T-cell (primary cell): ENCODE measurements at places on chromosomes 1 and 21.

DNA sequence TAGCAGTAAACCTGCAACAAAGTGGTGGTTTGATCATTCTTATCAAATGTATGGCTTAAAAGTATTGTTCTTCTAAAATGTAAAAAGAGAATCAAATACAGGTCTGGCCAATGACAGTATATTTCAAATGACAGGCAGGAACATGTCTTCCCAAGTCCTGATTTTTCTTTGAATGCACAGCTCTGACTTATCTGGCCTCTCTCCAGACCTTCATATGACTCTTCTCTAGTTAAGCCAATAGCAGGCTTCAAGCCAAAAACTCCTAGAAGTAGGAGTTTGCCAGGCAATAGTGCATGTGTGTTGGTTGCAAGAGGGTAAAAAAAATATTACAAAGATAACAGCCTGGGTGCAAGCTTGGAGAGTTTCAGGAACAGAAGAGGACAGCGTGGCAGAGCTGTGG, 345.5 kb downstream of the SMYD3 start:
- H3K4me1 ChIP-seq, result no peaks in the 10 kb centered on the region
- H3K36me3 ChIP-seq, result no peaks in the 10 kb centered on the region
- no peak overlapping the region for H3K4me3 ChIP-seq
- no peak overlapping the region for H3K27ac ChIP-seq
- no peak for DNase-seq
- H3K27me3 ChIP-seq, result no peaks in the 10 kb centered on the region

- no peak overlapping the region for H3K4me3 ChIP-seq
- no peak overlapping the region for H3K27ac ChIP-seq
- no peaks in the 10 kb centered on the region for H3K36me3 ChIP-seq
- H3K4me1 ChIP-seq, result no peaks in the 10 kb centered on the region
Observed at GRCh38 chr1:212489284-212489859, 56.7 kb downstream of the NENF start.

DNA sequence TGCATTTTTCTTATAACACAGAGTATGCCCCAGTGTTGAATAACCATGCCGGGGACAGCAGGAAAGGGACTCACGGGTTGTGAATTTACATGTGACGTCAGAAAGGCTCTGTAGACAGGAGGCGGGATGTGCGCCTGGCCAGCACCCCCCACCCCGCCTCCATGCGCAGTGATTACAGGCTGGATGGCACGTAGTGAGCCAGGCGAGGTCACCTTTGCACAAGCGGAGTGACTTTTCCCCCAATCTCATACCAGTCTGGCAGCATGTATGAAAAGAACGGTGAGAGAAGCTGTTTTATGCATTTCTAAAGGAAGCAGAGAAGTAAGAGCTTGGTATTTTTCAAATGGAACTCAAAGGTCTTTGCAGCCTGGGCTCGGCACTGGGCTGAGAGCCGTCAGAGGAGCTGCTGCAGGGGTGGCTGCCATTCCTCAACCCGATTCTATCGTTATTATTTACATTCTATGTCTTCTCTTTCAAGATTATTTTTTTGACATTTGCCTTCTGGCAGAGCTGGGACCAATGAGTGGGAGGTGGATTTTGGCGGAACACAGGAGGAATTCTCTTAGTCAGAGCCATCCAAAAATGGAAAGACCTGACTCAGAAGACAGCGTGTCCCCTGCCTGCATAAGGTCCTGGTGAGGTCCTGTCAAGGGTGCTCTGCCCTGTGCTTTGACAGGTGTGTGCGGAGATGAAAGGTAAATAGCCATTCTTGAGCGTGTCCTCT, 115.6 kb upstream of the SLC45A1 start:
- no peak for DNase-seq
- no peak overlapping the region for H3K27ac ChIP-seq
- no peaks in the 10 kb centered on the region for H3K27me3 ChIP-seq

DNA sequence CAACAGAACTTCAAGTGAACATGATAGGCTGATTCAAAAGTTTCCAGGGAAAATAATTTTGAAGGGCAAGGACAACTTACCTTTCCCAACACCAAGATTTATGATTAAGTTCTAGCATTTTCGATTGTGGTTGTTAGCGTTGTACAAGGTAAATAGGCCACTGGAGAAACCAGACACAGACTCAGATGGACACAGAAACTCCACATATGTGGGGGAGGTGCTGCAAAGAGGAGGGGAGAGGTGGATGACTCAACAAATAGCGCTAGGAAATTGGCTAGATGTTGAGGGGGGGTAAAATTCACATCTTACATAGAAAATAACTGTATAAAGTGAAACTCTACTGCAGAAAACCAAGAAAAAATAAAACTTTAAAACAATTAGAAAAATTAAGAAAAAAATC, 564.4 kb downstream of the MATN1 start:
- no peaks in the 10 kb centered on the region for H3K36me3 ChIP-seq
- DNase-seq, result no peak
- no peaks in the 10 kb centered on the region for H3K27me3 ChIP-seq
- H3K4me3 ChIP-seq, result no peak overlapping the region
- H3K27ac ChIP-seq, result no peak overlapping the region

DNA sequence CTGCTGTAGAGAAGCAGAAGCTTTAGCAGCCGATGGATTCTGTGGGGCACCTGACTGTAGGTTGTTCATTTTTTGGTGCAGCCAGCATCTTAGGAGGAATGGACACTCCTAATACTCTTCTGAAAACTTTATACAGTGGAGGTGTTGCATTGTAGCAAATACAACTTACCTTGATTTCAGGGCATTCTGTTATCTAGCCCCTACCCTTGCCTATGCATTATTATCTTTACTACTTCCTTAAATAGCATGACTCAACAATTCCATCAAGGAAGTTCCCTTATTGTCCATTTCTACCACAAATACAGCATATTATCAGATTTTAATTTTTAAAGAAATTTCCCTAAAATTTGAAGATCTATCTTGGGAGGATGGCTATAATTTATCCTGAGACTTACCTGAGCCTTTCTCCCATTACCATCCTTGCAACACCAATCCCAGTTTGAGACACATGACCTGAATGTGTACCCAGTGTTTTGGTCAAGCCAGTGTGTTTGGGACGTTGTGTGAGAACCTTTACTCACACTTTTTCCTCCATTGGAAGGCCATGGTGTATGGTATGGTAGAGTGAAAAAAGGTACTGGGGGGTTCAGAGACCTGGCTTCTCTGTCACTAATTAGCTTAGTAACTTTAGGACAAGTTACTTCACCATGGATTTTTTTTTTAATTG, 9.2 kb downstream of the POU2F1 start:
- H3K36me3 ChIP-seq, result no peaks in the 10 kb centered on the region
- DNase-seq, result no peak
- H3K27ac ChIP-seq, result no peak overlapping the region
- no peaks in the 10 kb centered on the region for H3K27me3 ChIP-seq
- H3K4me1 ChIP-seq, result no peaks in the 10 kb centered on the region
- no peak overlapping the region for H3K4me3 ChIP-seq

DNA sequence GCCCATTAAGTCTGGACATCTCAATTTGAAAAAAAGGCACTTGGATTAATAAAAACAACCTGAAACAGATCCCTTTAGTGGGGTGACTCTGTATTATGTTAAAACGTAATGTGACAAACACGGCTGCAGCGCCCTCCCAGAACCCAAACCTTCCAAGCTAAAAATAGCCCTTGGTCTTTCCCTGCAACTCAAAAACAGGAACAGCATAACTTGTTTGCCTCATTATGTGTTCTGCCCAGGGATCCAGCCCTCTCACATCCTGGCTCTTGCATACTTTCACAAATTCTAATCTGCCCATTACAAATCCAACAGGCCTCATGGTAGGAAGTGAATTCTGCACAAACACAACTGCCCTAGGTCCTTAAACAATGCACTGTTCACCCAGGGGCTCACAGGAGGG, 94.7 kb upstream of the GADD45A start:
- H3K27me3 ChIP-seq, result peaks cover 4% of the 10 kb centered on the region
- no peak for DNase-seq
- no peaks in the 10 kb centered on the region for H3K36me3 ChIP-seq
- no peaks in the 10 kb centered on the region for H3K4me1 ChIP-seq

- no peak for DNase-seq
- H3K27me3 ChIP-seq, result no peaks in the 10 kb centered on the region
- peaks cover 25% of the 10 kb centered on the region for H3K4me1 ChIP-seq
Observed at GRCh38 chr1:10515301-10515975, 40.7 kb downstream of the PEX14 start.
